ENCODE measurements at places on chromosomes 1 and 21.
A peak's percentile ranks its signal among the peaks of the same experiment; 100 is the strongest.

DNA sequence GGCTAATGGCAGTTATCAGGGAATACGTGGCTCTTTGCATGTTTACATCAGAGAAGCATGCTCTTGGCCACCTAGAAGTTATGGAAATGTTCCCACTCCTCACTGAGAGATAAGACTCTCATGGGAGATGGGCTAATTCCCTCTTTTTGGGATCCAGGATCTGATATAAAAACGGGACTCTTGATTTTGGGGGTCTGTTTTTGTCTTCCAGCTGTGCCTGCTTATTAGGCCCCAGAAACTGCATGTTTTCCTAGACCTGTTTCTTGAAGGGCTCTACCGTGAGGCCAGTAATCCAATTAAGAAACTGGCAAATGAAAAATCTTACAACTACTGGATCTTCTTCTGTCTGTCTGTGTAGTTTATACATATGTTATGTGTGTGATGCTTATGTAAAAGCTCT lies 47.0 kb upstream of the PTCH2 start:
- DNase-seq, result no peak

GRCh38 chr1:36651176-36651910 lies 168.6 kb upstream of the CSF3R start:
- DNase-seq, result no peak

DNA sequence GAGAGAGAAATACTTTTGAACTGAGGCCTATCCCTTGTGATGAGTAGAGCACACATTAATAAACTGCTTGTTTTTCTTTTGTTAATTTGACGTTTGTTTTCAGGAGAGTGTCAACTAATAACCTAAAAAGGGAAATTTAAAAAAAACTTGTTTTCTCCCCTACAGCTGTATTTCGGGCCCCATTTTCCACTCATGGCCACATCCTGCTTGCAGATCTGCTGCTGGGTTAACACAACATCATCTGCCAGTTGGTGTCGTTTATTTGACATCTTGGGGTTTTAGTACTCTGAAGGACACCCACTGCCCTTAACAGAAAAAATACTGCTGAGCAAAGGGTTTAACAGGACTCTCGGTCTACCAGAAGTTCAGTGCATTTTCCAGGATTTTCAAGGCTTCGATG lies 848 bp upstream of the PYHIN1 start:
- DNase-seq, result no peak

DNA sequence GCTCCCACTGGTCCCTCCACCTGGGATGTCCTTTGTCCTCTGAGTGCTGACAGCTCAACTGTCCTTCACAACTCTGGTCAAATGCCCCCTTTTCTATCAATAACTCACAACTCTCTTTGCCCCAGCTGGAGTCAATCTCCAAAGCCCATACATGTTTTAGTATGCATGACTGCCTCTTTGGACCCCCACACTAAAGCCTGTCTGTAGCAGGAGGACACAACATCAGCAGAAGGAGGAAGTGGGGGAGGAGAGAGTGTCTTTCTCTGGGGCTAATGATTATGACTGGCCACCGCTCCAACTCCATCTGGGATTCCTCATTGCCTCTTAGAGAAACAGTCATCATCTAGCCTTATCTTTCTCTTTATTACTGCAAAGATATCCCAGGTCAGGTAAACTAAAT lies 186.6 kb upstream of the FGGY start:
- no peak for DNase-seq

- DNase-seq, result no peak
Measured at GRCh38 chr21:32253215-32253641, 25.6 kb downstream of the MIS18A start.

DNA sequence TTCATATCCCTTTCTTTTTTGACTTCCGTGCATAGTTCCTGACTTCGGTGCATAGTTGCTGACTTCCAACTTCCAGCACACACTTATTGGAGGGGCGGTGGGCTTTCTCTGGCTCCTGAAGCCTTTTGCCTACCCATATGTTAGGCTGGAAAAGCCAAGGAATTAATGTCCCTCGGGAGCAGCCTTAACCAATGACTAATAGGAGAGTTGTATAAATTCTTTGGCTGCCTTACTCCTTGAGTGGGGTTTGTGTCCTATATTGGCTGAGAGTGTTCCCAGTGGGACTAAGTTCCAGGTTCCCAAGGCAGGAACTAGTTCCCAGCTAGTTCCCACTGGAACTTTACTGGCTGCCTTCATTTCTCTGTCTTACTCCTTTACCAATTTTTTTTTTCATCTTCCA lies 105.7 kb downstream of the ZNF326 start:
- DNase-seq, result no peak

GRCh38 chr1:14804626-14805025 lies 206.1 kb downstream of the KAZN start:
- DNase-seq, result no peak

DNA sequence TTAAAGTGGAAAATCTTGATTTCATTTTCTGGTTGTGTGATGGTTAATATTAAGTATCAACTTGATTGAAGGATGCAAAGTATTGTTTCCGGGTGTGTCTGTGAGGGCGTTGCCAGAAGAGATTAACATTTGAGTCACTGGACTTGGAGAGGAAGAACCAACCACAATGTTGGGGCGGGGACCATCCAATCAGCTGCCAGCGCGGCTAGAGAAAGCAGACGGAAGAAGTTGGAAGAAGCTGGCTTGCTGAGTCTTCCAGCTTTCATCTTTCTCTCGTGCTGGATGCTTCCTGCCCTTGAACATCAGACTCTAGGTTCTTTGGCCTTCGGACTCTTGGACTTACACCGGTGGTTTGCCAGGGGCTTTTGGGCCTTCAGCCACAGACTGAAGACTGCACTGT lies 832.6 kb upstream of the TMPRSS15 start:
- DNase-seq, result no peak

- no peak for DNase-seq
Measured at GRCh38 chr1:20634065-20634593, 871 bp downstream of the PINK1 start.

- no peak for DNase-seq
Measured at GRCh38 chr1:51044834-51045233, 57.2 kb upstream of the C1orf185 start.

GRCh38 chr1:204564835-204565234 lies 48.6 kb downstream of the MDM4 start:
- DNase-seq, result no peak

GRCh38 chr21:36184545-36184944 lies 27.9 kb downstream of the DOP1B start:
- DNase-seq, result no peak

- DNase-seq, result no peak
Measured at GRCh38 chr21:41768437-41769042, 1.7 kb upstream of the RIPK4 start.

GRCh38 chr1:196030455-196030854 lies 577.8 kb downstream of the KCNT2 start:
- DNase-seq, result no peak

- no peak for DNase-seq
Measured at GRCh38 chr1:3730543-3731247, 21.6 kb upstream of the CCDC27 start.

DNA sequence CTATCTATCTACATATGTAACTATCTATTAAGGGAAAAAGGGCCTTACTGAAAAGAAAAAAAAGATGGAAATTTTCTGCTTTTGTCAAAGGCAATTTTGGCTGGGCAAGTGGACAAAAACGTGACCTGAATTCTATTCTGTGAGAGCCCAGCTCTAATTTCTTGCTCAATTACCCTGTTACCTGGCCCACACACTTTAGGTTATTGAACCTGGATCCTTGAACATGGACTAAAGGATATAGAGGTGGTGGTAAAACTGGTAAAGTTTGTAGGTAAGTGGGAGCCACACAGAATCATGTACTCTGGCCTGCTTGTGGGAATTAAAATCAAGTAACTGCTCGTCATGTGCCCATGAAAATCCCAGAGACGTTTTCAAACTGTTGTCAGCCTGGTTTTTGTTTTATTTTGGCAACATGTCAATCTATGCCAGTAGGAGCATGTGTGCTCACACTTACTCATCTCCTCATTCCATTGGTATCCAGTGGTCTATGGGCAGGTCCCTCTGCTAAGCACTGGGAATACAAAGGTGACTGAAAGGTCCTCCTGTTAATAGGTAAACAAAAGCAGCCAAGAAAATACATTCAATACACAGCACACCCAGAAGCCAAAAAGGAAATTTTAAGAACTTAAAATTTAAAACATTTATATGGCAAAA lies 113.7 kb upstream of the WARS2 start:
- DNase-seq, result no peak

GRCh38 chr1:62144238-62144831 lies 50.3 kb upstream of the L1TD1 start:
- DNase-seq, result peak; percentile 24

- no peak for DNase-seq
Measured at GRCh38 chr21:40615505-40616376, 231.2 kb downstream of the DSCAM start.

DNA sequence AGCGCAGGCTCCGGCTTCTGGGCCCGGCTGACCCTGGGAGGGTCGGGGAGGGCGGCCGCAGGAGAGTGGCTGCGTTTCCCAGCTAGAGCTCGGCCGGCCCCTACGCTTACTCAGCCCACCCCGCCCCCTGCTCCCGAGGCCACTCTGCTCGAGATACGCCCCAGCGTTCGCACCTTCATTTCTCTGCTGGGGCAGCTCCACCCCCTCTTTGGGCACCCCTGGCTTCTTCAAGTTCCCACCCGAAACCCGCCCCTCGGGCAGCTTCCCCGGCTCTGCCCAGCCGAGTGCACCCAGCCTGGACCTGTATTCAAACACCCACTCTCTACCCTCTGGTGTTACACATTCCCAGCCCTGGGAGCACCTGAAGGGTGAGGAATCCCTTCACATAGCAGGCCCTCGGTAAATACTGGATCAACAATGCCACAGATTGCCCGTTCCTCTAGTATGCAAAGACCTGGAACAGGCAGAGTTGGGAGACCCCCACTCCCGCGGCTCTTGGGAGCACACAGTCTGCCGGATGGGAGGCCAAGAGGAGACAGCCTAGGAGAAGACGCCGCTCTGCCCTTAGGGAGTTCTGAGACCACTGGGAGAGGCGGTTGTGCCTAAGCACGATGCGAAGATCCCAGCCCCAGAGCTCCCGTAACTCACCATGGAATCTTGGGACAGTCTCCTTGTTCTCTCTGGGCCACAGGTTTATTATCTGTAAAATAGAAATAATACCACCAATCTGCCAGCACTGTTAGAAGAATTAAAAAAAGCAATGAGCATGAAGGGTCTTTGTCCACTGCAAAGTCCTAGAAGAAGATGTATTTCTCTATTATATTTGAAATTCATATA lies 566 bp upstream of the PAQR7 start:
- DNase-seq, result no peak

DNA sequence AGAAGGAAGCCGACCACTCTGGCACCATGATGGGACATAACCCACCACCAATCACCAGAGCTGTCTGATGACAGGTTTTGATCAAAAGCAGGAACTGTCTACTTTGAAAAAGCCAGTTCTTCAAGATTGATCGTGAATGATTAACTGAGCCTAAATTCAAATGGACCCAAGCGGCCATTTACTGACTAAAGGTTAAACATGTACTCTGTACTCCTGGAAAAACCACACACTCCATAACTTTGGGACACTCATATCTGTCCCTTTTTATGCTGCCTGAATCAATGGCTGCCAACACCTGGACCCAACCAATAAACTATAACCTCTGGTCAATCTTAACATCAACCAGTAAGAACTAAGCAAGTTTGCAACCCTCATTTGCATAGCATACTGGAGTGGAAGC lies 206.6 kb downstream of the URB2 start:
- DNase-seq, result no peak

- no peak for DNase-seq
Measured at GRCh38 chr1:43363283-43363934, 4.4 kb downstream of the ELOVL1 start.

DNA sequence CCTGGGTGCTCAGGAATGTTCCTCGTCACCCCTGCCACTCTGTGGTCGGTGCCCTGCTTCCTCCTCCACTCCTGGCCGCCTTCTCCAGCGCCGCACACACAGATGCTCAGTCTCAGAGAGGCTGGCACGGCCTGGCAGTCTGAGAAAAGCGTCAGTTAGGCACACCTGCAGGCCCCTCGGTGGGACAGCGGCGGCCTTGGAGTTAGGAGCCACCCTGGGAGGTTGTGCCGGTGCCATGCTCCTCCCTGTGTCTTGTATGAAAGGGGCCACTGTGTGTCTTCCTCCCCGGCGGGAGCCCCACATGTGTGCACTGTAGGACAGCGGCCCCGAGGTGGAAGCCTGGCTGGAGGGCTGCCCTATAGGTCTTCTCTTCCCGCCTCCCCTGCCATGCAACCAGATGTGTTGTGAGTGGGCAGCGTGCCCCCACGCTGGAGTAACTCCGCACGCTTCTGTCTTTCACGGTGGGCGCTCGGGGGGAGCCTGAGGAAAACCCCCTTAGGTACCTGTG lies 145.2 kb downstream of the PGBD5 start:
- DNase-seq, result no peak

GRCh38 chr1:108129999-108130398 lies 70.1 kb downstream of the SLC25A24 start:
- no peak for DNase-seq

DNA sequence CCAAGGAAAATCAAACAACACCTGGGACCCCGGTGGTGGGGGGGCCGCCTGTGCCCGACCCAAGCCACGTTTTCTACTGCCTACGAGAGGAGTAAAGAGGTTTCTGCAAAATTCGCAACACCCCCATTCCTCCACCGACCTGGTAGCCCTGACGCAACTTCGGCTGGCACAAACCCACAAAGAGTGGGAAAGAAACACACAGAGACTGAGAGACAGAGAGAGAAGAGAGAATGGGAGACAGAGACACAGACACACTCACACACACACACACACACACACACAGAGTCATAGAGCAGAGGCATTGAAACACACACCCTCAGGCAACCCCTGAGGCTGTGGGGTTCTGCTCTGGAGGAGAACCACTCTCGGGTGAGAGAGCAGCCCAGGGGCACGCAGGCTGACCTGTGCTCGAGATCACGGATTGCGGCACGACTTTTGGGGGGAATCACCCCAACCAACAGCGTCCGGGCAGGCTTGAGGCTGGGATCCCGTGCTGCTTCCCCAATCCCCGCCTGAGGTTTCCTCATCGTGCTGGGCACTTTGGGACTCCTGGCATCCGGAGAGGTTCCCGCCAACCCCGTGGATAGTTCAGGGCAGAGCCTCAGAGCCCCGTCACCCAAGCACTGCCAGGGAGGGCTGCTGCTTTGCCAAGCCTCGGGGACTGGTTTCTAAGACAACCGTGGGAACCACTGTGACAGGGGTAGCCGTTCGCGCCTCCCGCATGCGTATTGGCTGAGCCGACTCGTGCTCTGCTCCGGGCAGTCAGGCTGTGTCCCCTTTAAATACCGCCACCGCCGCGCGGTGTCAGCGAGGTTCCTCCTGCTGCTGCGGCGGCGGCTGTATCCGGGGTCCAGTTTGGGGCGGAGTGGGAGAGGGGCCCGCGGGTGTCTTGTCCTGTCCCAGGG lies 682.4 kb upstream of the TPTE start:
- DNase-seq, result peak; percentile 17

- DNase-seq, result no peak
Measured at GRCh38 chr1:161790587-161791317, 24.6 kb downstream of the ATF6 start.

GRCh38 chr1:169527451-169528214 lies 41.9 kb upstream of the SLC19A2 start:
- no peak for DNase-seq

DNA sequence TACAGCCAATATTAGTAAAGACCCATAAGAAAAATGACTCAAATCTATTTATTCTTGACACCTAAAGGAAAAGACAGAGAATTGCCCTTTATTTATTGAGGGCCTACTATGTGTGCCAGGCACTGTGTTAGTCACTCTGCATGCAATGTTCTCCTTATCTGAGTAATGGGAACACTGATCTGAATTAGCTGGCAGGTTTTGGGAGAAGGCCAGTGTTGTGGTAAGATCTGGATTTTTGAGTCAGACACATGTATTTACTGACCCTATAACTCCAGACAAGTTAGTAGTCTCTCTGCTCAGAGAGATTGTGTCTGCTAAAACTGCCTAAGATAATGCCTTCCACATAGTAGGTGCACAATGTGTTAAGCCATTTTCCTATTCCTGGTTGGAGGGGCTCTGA lies 17.3 kb downstream of the LCE4A start:
- DNase-seq, result no peak
